Forelimb muscle (tissue), 1 donor: ENCODE measurements at places on chromosomes 1 and 21.

DNA sequence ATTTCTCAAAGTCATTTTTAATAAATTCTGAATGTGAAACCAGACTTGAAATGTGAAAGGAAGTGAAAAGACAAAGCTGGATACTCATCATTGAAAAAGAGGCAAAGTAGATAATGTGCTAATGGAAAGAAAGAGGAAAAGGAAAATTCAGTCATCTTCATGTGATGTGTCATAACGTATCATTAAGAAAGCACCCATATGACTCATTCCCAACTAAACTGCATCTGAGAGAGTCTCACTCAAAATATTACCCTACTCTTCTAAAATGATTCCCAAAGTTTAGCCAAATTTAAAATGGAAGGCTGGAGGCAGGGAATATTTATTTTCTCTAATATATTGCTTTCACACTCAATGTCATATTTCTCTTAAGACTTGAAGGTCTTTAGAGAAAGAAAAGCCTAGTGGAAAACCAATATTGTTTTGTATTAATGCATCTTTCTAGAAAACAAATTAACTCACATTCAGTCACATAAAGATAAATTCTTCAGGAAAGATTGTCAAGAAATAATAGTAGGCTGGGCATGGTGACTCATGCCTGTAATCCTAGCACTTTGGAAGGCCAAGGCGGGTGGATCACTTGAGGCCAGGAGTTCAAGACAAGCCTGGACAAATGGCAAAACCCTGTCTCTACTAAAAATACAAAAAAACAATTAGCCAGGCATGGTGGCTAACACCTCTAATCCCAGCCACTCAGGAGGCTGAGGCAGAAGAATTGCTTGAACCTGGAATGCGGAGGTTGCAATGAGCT, 129.9 kb downstream of the SLC30A10 start:
- DNase-seq = no peak

GRCh38 chr1:32204943-32205361, 519 bp upstream of the IQCC start:
- no peak for DNase-seq

- DNase-seq = no peak
Measured at GRCh38 chr1:201769966-201770365, 59.0 kb upstream of the IPO9 start.

- no peak for DNase-seq
Measured at GRCh38 chr1:13588946-13589796, 5.5 kb downstream of the PDPN start.

GRCh38 chr1:41539999-41540398, 55.5 kb upstream of the EDN2 start:
- no peak for DNase-seq

GRCh38 chr1:235327559-235328270, at the start of gene ARID4B:
TSS of gene ARID4B (minus strand) at chr1:235328179. CDS start at chr1:235326919, 1,260 bp downstream.
- no peak for DNase-seq

DNA sequence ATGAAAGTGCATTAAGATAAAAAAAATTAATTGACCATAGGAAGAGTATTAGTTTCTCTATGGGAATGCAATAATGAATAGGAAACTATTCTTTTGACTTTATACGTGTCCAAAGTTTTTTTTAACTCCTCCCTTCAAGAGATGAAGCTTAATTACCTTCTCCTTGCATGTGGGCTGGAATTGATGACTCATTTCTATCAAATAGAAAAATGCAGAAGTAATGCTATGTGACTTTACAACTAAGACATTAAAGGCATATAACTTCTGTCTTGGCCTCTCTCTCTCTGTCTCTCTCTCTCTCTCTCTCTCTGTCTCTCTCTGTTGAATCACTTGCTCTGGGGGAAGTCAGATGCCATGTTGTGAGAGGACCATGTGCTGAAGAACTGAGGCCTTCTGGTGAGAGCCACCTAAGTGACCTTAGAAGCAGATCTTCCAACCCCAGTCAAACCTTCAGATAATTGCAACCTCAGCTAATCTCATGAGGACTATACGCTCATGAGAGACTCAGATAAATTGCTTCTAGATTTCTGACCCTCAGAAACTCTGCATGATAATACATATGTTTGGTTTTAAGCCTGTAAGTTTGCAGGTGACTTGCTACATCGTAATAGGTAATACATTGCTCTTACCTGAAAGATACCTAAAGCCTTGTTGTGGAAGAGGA, 414.2 kb downstream of the KCNT2 start:
- DNase-seq = no peak

GRCh38 chr1:107776900-107777663, 187.9 kb downstream of the VAV3 start:
- no peak for DNase-seq

DNA sequence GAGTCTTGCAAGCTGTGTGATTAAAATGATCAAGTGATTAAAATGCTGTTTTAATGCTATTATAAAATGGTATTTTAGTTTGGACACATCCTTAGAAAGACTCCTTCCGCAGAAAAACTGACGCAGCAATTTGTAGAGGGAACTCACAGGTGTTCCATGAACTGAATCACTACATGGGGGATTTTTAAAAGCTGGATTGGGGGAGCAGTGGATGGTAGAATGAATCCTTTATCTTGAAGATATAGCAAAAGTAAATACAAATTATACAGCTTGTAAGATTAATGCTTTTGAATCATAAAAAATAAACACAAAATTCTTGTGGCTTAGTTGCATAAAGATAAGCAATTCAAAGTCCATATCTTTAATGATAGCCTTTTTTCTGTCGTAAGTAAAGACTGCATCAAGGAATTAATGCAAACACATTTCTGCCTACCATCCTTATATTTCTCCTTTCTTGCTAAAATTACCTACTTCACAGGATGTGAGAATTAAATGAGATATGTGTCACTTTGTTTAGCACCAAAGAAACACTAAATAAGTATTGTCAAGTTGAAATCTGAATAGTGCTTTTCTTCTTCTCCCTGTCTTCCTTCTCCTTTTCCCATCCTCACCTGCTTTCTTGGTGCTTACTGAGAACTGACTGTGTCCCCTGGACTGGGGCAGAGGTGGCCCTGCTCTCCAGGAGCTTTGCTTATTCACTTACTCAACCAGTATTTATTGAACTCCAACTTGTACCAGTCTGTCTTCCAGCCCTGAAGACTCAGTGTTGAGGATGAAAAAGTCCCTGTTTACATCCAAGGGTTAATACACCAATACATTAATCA, 61.5 kb upstream of the F3 start:
- no peak for DNase-seq

- no peak for DNase-seq
Measured at GRCh38 chr1:112402682-112403643, 6.9 kb downstream of the CTTNBP2NL start.

GRCh38 chr1:94418664-94419655, 771 bp downstream of the ABCD3 start:
- DNase-seq = no peak

DNA sequence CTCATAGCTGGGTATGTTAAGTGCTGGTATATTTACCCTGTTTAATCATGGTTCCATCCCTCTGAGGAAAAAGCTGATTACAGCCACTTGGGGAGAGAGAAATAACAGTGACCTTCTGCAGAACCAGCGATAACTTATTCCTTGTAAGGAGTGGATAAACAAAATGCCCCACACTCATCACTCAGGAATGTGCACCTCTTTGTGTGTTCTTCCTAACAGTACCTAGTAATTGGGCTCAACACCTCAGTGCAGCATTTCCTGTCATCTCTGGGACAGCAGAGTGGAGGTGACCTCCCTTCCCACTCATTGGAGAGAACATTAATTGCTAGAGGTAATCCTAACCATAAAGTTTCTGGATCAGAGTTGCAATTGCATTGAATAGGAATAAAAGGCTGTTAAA, 112.5 kb upstream of the F3 start:
- DNase-seq = no peak

- no peak for DNase-seq
Measured at GRCh38 chr1:23062271-23062670, 43.0 kb downstream of the KDM1A start.

GRCh38 chr1:175744833-175745232, 1.4 kb upstream of the TNR start:
- DNase-seq = no peak

GRCh38 chr1:9384128-9384527, 91.4 kb downstream of the SPSB1 start:
- DNase-seq = no peak

DNA sequence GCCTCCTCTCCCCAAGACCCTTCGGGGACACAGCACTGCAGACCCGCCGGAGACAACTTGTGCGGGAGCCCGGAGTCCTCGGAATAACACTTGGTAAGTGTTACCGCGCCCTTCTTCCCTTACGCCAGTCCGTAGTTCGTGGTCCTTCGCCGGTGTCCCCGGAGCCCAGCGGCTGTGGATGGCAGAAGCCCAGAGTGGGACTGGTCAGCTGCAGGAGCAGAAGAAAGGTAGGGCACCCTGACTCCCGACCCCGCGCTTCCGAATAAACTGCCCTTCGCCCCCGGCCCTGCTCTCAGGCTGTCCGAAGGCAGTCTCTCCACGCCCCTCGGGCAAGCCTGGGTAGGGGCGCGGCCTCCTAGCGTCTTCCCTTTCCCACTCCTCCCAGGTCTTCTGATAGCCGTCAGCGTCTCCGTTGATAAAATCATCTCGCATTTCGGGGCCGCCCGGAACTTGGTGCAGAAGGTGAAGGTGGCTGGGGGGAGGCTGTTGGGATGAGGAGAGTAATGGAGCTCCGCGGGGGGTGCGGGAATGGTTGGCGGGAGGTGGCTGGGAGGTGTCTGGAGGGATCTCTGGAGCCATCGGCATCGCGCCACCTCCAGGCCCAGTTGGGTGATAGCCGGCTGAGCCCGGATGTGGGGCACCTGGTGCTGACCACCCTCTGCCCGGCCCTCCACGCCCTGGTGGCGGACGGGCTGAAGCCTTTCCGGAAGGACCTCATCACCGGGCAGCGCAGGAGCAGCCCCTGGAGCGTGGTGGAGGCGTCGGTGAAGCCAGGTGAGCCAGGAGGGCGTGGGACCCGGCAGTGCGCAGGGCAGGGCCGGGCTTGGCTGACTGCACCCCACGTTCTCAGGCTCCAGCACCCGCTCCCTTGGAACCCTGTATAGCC, 4.3 kb downstream of the RUSC1 start:
- DNase-seq = no peak

GRCh38 chr1:78043436-78043835, 2.3 kb upstream of the GIPC2 start:
- no peak for DNase-seq

- DNase-seq = no peak
Measured at GRCh38 chr1:47415728-47416318, at the start of gene FOXE3. TSS of gene FOXE3 (plus strand) at chr1:47416285. CDS start at chr1:47416316, 31 bp downstream.

DNA sequence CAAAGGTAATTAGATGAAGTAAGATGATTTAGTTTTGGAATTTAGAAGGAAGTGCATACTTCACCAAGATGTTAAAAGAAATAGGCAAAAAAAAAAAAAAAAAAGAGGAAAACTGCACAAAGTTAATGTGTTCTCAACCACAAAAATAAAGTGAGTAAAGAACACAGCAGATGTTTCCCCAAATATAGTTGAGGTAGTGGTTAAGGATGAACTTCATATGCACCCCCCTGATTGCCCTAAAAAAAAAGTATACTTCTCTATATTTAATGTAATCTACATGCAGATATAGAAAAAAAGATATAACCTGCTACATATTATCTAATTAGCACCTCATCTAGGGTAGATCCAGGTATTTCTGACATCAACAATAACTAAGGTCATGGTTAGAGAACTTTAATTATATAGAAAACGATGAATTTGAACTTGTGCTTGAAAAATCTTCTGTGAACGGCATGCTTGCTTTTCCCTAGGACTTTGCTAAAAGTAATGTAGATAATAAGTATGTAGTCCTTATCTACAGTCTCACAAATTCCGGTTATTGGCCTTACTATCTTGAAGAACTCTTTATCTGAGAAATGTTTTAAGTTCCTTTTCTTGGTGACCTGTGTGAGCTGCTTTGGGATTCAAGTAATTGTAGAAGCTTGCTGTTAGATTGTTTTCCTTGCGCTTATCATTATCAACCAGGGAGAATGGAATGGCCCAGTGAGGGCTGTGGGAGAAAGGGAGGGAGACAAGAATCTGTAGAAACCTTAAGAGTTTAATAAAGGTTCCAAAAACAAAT, 70.1 kb upstream of the LRRC7 start:
- DNase-seq = no peak

- DNase-seq = no peak
Measured at GRCh38 chr1:57423656-57424211, at the start of gene DAB1. TSS of gene DAB1 (minus strand) at chr1:57424060. CDS start at chr1:57291030, 133,030 bp downstream.

DNA sequence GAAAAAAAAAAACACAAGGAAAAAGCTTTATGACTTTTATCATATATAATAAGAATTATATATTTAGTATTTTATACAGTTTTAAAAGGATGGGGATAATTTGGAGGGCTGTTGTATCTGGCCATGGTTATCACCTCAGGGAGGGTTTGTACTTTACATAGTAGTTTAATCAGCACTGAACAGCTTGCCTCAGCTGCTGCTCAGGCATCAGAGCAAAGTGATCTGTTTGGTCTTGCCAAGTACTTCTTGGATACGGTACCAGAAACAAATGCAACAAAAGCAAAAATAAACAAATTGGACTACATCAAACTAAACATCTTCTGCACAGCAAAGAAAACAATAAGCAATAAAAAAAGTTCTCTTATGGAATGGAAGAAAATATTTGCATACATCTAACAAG, 2.6 kb upstream of the SPTA1 start:
- peak; percentile 1 for DNase-seq

GRCh38 chr1:34896612-34897011, 32.8 kb downstream of the DLGAP3 start:
- no peak for DNase-seq

GRCh38 chr1:26541431-26541815, 11.9 kb downstream of the RPS6KA1 start:
- DNase-seq = no peak

GRCh38 chr1:56073206-56073605, 506.2 kb downstream of the PLPP3 start:
- no peak for DNase-seq

GRCh38 chr1:229196404-229197264, 74.3 kb upstream of the RAB4A start:
- no peak for DNase-seq

DNA sequence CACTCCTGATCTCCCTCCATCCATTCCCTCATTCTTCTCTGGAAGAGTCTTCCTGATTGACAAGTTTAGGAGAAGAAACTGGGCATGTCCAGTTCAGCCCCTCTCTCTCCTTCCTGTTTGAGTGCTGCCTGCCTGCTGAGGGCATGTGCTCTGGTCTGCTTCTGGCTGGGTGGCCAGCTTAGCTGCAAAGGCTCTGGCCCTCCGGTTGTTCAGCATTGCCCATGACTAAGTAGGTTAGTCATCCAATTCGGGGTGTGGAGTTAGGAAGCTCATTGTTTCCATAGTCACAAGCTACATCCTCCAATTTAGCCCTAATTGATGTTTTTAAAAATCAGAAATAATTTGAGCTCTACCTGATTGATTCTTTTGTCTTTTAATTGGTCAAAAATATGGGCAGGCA, 25.6 kb upstream of the PLA2G2E start:
- DNase-seq = no peak

DNA sequence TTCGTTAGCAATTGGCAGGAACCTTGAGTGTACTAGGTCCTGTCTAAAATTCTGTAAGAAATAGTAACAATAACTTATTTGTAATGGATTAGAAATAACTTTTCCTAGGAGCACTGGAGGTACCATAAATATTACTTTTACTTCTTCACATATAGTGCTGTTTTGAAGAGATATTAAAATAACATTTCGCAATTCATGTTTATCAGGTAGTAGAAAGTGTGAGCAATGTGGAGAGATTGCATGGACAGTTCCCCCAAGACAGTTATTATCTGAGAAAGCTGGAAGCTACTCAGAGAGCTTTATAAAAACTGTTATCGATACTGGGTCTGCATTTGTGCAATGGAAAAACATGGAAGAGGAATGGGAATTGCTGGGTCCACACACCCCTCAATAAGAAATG, 128.5 kb upstream of the KIF26B start:
- DNase-seq = no peak
